ENCODE measurements at places on chromosomes 2 and 18.

- no peaks in the 10 kb centered on the region for H3K36me3 ChIP-seq
- no peak for DNase-seq
- no peaks in the 10 kb centered on the region for H3K4me1 ChIP-seq
Measured at GRCh38 chr18:37958499-37958898, 392.9 kb upstream of the CELF4 start.

- no peaks in the 10 kb centered on the region for H3K4me1 ChIP-seq
- H3K27ac ChIP-seq, result no peak overlapping the region
- DNase-seq, result no peak
Measured at GRCh38 chr2:173696274-173696673, 268.9 kb downstream of the SP3 start.

GRCh38 chr2:204880928-204881327 lies 335.7 kb downstream of the PARD3B start:
- no peaks in the 10 kb centered on the region for H3K36me3 ChIP-seq
- peak overlapping the region; percentile 29 for H3K27ac ChIP-seq
- DNase-seq, result no peak
- H3K4me1 ChIP-seq, result no peaks in the 10 kb centered on the region

DNA sequence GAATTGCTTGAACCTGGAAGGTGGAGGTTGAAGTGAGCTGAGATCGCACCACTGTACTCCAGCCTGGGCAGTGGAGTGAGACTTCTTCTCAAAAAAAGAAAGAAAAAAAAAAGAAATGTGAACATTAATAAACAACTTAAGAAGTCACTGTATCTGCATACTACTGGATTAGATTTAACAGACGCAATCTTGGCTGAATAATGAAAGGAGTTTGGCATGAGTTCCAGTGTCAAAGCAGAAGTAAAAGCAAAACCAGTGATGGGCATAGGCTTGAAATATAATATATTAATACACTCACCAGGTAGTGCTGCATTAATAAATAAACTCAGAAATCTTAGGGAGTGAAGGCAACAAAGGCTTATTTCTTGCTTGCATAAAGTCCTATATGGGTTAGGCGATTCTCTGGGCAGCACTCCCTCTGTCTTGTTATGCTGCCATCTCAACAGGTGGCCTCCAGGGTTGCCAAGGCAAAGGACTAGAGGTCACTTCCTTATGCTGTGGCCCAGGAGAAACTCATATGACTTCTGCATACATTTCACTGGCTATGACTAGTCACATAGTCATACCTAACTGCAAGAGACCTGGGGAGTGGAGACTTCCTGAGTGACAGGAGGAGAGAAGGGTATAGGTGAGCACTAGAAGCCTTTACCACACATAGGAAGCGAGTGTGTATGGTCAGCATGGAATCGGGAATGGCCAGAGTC lies 296.2 kb upstream of the SPRED2 start:
- H3K4me1 ChIP-seq, result no peaks in the 10 kb centered on the region
- H3K4me3 ChIP-seq, result no peak overlapping the region
- H3K27ac ChIP-seq, result no peak overlapping the region
- H3K27me3 ChIP-seq, result peaks cover 2% of the 10 kb centered on the region
- no peak for DNase-seq

DNA sequence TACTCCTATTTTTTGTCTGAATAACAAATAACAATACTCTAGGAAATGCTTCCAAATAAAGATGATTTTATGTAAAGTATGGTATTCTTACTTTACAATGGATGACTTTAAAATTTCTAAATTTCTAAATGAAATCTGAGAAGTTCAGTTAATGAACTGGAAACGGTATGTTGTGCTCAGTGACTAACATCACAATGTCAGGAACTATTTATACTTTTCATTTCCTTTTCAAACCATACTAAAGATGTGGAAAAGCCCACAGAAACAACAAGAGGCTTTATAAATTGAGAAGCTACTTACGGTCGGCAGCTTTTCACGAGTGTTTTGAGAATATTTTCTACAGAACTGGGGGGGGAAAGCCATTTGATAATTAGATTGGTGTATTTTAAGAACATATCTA lies 31.1 kb downstream of the PSME4 start:
- no peak overlapping the region for H3K4me3 ChIP-seq
- no peak for DNase-seq
- no peak overlapping the region for H3K27ac ChIP-seq
- no peaks in the 10 kb centered on the region for H3K27me3 ChIP-seq

- H3K36me3 ChIP-seq, result no peaks in the 10 kb centered on the region
- H3K27me3 ChIP-seq, result no peaks in the 10 kb centered on the region
- H3K27ac ChIP-seq, result no peak overlapping the region
Measured at GRCh38 chr18:41126541-41127235, 828.3 kb upstream of the PIK3C3 start.

DNA sequence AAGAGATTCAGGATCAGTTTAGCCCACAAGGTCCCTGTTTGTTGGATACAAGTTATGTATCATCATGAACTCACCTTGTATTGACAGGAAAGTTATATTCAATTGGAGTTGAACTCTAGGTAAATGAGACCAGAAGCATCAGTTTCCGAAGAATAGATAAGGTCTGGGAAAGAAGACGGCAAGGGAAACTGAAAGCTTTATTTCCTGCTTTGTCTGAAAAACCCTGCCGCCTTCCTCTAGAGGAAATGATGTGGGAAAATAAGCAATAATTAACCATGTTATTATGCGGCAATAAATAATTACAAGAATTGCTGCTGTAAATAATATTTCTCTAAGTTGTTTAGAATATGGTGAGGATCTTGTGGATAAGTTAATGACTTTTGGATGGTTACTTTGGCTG lies 32.0 kb downstream of the LPIN1 start:
- peaks cover 58% of the 10 kb centered on the region for H3K36me3 ChIP-seq
- peaks cover 36% of the 10 kb centered on the region for H3K4me1 ChIP-seq
- peak overlapping the region; percentile 85 for H3K27ac ChIP-seq
- DNase-seq, result no peak

GRCh38 chr2:181404472-181404871 lies 52.7 kb upstream of the ITGA4 start:
- H3K36me3 ChIP-seq, result peaks cover 5% of the 10 kb centered on the region
- peaks cover 17% of the 10 kb centered on the region for H3K4me1 ChIP-seq
- H3K4me3 ChIP-seq, result no peak overlapping the region
- no peak overlapping the region for H3K27ac ChIP-seq
- H3K27me3 ChIP-seq, result no peaks in the 10 kb centered on the region

- H3K27ac ChIP-seq, result no peak overlapping the region
- peaks cover 78% of the 10 kb centered on the region for H3K4me1 ChIP-seq
- DNase-seq, result no peak
- no peaks in the 10 kb centered on the region for H3K27me3 ChIP-seq
Measured at GRCh38 chr2:105845976-105846375, 101.3 kb downstream of the NCK2 start.

GRCh38 chr18:63148449-63149301 lies 170.9 kb downstream of the BCL2 start:
- H3K4me3 ChIP-seq, result no peak overlapping the region
- peaks cover 10% of the 10 kb centered on the region for H3K36me3 ChIP-seq
- DNase-seq, result no peak
- H3K27ac ChIP-seq, result peak overlapping the region; percentile 74

DNA sequence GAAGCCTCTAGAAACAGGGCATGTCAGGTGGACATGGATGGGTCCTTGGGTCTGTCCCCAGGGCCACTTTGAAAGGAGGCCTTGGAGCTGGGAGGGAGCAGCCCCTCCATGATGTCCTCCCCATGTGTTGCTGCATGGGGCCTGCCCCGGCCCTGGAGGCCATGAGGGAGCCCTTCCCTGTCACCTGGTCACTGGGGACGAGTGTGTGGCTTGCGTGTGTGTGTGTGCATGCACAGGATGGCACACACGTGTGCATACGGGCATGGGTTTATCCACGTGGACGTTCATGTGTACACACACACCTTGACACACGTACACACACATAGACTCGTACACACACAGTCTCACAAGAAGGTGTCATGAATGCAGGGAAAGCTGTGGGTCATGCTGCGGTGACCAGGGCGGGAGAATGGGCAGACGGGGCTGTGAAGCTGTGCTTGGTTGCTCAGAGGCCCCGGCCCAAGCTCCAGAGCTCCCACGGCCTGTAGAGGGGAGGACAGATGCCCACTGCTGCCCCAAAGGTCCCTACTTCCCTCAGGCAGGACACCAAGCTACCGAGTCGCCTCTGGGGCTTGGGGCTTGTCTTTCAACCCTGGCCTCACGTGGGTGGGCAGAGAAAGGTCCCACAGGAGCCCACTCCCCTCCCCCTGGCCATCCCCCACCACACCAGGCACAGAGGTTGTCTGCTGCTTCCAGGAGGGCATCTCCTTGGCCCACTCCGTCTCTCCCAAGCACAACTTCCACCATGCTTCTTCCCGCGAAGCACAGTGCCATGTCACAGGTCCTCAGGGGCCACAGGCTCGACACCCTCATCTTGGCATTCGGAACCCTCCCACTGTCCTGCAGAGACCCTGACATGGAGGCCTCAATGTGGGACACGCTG lies 42.3 kb upstream of the GPC1 start:
- H3K4me1 ChIP-seq, result peaks cover 3% of the 10 kb centered on the region
- H3K27me3 ChIP-seq, result no peaks in the 10 kb centered on the region
- H3K4me3 ChIP-seq, result no peak overlapping the region
- no peak overlapping the region for H3K27ac ChIP-seq

DNA sequence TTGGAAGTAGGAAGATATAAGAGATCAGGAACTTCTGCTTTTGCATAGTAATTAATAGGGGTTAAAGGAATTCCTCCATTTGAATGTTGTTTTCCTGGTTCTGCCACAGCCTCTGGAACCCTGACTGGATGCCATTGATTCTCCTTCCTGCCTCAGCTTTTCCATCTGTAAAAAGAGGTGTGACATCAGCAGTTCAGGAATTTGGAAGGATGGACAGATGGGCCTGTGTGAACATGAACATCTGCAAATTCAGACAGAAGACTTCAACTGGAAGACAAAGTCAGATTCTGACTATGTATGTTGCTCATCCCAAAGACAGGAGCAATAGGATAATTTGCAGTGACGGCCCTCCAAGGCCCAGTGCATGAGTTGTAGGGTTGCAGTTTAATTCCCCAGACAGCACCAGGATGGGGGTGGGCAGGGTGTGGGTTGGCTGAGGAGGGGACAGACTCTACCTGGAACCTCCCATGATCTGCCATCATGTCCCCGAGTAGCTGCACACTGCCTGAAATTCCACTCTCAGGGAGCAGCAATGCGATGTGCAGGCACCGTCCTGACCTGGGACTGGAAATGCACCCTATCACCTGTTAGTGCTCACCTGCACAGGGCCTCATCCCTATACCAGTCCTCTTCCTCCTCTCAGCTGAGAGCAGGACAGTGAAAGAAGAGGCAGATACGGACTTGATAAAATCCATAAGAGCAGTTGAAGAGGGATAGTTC lies 98.9 kb upstream of the EPAS1 start:
- no peak overlapping the region for H3K4me3 ChIP-seq
- H3K4me1 ChIP-seq, result peaks cover 18% of the 10 kb centered on the region
- no peak overlapping the region for H3K27ac ChIP-seq
- H3K36me3 ChIP-seq, result peaks cover 2% of the 10 kb centered on the region

DNA sequence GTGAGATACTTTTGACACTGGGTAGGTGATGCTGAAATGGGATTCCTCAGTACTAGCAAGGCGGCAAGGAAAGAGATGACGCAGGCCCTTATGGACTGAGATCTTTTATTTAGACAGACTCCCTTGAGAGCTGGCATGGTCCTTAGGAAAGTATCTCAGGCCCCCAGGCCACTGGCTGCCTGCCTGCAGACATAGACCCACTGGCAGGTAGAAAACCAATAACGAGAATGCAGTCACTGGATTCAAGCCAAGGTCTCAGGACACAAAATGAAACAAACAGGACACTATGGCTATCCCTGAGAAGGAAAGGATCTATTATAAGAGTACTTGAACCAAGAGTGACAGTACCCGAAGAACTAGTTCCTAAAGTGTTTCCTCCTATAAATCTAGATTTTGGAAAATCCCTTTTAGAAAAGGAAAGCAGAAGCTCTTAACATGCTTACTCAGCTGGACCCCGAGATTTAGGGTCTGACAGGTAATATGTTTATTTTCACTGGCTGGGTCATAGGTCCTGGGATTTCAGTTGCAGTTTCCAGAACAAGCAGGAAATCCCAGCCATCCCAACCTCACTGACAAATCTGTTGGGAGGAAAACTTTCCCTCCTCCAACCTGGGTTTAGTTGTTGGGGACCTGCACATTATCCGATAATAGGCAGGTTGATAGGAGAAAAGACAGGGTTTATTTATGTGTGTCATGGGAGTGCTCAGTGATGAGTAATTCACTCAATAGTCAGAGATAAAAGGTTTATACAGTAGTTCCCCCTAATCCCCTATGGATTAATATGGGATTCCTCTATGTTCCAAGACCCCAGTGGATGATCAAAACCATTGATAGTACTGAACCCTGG lies 44.5 kb downstream of the COMMD1 start:
- no peak for DNase-seq
- no peak overlapping the region for H3K4me3 ChIP-seq
- H3K4me1 ChIP-seq, result peaks cover 3% of the 10 kb centered on the region
- no peak overlapping the region for H3K27ac ChIP-seq

GRCh38 chr2:28904802-28905457 lies 10.5 kb downstream of the WDR43 start:
- no peaks in the 10 kb centered on the region for H3K27me3 ChIP-seq
- H3K4me3 ChIP-seq, result no peak overlapping the region
- H3K27ac ChIP-seq, result peak overlapping the region; percentile 0
- H3K36me3 ChIP-seq, result peaks cover 68% of the 10 kb centered on the region
- peaks cover 51% of the 10 kb centered on the region for H3K4me1 ChIP-seq

DNA sequence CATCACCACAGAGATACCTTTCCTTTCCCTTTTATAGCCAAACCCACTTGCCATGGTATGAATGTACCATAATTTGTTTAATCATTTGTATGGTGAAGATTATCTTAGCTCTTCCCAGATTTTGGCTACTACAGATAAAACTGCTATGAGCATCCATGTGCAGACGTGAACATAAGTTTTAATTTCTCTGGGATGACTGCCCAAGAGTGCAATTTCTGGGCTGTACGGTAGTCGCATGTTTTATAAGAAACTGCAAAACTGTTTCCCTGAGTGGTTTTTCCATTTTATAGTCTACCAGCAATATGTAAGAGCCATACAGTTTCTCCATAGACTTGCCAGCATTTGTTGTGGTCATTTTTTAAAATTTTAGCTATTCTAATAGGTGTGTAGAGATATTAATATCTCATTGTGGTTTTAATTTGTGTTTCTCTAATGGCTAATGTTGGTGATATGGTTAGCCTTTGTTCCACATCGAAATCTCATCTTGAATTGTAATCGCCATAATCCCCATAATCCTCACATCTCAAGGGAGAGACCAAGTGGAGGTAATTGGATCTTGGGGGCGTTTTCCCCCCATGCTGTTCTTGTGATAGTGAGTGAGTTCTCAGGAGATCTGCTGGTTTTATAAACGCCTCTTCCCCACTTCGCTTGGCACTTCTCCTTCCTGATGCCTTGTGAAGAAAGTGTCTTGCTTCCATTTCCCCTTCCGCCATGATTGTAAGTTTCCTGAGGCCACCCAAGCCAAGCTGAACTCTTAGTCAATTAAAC lies 628.5 kb upstream of the KLHL29 start:
- no peak overlapping the region for H3K4me3 ChIP-seq
- no peaks in the 10 kb centered on the region for H3K4me1 ChIP-seq
- H3K36me3 ChIP-seq, result no peaks in the 10 kb centered on the region
- H3K27ac ChIP-seq, result no peak overlapping the region
